ENCODE measurements at places on chromosomes 16 and 17.

- no peak for DNase-seq
Measured at GRCh38 chr17:81924557-81925532, 2.7 kb downstream of the MAFG start.

- no peak for DNase-seq
Measured at GRCh38 chr17:60863892-60864707, 186.4 kb downstream of the BCAS3 start.

DNA sequence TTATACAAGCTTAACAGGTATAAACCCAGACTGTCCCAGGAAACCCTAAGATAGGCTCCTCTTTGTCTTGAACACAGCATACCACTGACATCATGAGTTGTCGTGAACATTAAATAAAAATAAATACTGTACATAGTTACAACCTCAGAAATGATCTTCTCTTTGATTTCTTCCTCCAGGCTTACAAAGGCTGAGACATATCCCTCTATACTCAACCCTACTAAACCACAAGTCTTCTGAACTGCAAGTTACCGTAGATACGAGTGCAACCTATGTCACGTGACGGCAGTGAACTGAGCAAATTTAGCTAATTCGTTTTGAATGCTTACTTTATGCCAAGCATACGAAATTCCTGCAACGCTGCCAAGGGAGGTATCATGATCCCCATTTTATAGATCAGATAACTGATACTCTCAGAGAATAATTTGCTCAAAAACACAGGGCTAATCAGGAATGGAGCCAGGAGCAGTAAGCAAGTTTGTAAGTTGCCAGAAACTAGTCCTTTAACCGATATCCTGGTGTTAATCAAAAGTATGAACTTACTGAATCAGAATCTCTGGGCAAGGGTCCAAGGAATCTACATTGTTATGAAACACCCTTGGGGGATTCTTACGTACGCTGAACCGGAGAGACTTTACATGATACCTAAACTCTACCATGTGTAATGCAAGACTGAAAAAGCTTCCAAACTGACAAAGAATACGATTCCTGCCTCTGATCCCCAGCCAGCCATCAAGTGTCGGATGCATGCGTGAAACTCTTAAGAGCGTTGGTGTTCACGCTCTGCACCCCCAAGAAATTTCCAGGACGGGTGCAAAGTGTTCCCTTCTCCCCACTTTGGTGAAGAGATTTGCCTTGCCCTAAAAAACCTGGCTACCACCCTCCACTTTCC lies 106.2 kb downstream of the XYLT1 start:
- peak; percentile 70 for DNase-seq

GRCh38 chr16:89446136-89446974 lies 44.0 kb downstream of the ANKRD11 start:
- no peak for DNase-seq

- no peak for DNase-seq
Measured at GRCh38 chr17:78583091-78583490, 5.9 kb upstream of the DNAH17 start.
